ENCODE measurements at places on chromosomes 6 and 20.
A peak's percentile ranks its signal among the peaks of the same experiment; 100 is the strongest.

GRCh38 chr6:8064638-8065518 is 689 bp upstream of the BLOC1S5 start:
- no peak for DNase-seq

GRCh38 chr6:4924661-4925271 is 79.1 kb downstream of the RPP40 start:
- DNase-seq, result no peak

- DNase-seq, result no peak
Observed at GRCh38 chr20:7371518-7372163, 568.6 kb downstream of the HAO1 start.

DNA sequence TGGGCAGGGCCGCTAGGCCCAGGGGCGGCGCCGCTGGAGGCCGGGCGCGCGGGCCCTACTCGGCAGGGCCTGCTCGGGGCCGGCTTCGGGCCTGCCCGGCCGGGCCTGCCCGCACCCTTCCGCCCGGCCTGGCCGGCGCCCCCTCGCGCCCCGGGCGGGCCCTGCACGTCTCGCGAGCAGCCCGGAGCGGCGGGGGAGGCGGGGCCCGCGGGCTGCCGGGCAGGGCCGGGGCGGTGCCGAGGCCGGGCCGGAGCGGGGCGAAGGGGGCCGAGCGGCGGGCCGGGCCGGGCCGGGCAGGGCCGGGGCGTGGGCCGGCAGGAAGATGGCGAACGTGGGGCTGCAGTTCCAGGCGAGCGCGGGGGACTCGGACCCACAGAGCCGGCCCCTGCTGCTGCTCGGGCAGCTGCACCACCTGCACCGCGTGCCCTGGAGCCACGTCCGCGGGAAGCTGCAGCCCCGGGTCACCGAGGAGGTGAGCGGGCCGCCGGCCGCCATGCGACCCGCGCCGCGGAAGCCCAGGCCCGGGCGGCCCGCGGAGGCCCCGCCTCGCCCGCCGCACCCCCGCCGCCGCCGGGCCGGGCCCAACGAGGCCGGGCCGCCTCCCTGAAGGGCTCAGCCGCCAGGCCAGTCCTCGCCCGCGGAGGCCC is at the start of gene NPEPL1:
Gene NPEPL1 (plus strand): TSS at position 222 of the 647 bp plus-strand sequence. CDS start 101 bp downstream, at position 323.
- DNase-seq, result peak; percentile 92

GRCh38 chr20:37627060-37627766 is 66.6 kb upstream of the CTNNBL1 start:
- peak; percentile 61 for DNase-seq

DNA sequence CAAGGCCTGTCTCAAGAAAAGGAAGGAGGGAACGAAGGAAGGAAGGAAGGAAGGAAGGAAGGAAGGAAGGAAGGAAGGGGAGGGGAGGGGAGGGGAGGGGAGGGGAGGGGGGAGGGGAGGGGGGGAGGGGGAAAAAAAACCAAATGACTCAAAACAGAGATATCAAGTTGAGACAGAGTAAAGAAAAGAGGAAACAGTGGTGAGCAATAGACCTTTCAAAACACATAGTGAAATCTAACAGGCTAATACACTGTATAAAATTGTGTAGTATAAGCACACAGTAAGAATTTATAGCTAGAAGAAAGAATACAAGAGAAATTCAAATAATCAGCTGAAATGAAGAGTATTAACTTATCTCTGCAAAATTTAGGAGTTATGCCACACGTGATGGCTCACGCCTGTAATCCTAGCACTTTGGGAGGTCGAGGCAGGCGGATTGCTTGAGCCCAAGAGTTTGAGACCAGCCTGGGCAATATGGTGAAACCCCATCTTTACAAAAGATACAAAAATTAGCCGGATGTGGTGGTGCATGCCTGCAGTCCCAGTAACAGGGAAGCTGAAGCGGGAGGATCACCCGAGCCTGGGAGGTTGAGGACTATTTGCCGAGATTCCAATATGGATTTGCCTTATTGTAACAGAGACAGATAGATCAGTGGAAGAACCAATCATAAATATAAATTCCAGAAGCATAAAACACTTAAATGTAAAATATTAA is 123.2 kb downstream of the PRND start:
- DNase-seq, result no peak

- DNase-seq, result no peak
Observed at GRCh38 chr6:30683183-30683979, 3.1 kb downstream of the PPP1R18 start.

DNA sequence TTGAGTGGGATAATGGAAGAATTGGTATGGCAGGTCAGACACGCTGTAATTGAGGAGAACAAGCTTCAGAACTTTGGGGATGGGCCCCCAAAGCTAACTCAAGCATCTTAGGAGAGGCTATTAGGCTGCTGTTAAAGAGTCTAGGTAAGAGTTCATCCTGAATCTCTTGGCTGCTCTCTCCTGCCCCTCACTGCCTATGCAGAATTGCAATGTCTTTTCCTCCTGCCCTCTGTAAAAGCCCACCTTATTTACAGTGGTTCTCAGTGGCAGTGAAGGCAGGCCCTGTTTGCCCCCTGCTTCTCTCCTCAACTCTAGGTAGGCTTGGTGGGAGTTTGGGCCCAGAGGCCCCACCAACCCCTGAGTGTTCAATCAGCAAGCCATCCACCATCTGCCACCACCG is 55.0 kb downstream of the LYRM2 start:
- DNase-seq, result no peak

DNA sequence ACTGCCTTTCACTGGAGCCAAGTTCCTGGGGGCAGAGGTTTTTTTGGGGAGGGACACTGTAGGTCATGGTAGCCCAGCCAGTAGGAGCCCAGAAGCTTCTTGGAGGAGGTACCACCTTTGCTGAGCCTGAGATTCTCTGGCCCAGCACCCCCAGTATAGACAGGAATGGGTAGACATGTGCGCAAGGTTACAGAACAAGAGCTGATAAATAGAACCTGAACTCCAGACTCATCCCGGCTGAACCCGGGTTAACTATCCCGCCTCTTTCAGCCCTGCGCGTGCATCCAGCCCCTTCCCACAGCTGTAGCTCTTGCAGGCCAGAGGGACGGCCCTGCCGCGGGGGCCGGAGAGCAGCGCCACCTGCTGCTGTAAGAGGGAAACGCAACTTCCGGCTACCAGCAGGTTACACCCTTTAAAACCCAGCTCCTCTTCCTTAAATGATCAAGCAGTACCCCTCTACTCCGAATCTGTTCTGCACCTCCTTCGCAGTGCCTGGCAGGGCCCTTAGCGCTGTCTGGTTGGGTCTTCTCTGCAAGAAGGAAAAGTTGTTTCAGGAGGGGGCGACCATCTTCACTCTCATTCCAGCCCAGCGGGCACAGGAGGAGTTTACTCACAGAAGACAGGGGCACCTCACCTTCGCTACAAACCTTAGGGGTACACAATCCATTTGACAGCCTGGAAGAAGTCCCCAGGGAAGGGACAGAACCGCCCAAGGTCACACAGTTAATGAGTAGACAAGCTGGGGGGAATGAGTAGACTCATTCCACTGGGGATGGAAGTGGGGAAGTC is 7.5 kb downstream of the SRXN1 start:
- peak; percentile 83 for DNase-seq

GRCh38 chr6:85364344-85364743 is 85.5 kb upstream of the NT5E start:
- peak; percentile 43 for DNase-seq

DNA sequence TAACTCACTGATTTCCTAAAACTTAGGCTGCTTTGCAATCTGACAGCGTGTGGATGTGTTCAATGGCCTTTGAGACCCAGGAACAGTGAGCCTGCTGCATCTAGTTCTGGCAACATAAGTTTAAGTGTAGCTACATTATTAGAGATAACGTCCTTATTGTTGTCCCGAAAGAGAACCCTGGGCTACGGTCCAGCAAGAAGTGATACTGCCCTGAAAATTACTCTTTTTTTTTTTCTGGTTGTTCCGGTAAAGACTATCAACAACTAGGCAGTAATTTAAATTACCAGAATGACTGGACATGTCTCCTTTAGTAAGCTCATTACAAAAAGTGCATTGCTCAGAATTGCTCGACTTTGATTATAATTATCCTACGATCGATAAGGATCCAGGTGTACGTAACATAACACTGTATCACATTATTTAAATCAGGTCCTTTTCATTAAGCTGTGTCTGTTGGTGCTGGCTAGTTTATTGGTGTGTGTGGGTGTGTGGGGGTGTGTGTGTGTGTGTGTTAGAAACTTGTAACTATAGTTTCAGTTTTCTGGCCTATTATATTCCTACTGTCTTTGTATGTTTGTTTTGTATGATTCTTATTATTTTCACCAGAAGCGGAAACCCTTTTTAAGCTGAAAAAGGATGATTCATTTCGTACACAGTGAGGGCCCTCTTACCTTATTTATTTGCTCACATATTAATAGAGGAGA is 3.0 kb downstream of the TSHZ2 start:
- no peak for DNase-seq

GRCh38 chr6:27872642-27873020 is 39.6 kb downstream of the OR2B2 start:
- DNase-seq, result no peak

GRCh38 chr20:63026582-63027165 is 19.9 kb upstream of the BHLHE23 start:
- no peak for DNase-seq

DNA sequence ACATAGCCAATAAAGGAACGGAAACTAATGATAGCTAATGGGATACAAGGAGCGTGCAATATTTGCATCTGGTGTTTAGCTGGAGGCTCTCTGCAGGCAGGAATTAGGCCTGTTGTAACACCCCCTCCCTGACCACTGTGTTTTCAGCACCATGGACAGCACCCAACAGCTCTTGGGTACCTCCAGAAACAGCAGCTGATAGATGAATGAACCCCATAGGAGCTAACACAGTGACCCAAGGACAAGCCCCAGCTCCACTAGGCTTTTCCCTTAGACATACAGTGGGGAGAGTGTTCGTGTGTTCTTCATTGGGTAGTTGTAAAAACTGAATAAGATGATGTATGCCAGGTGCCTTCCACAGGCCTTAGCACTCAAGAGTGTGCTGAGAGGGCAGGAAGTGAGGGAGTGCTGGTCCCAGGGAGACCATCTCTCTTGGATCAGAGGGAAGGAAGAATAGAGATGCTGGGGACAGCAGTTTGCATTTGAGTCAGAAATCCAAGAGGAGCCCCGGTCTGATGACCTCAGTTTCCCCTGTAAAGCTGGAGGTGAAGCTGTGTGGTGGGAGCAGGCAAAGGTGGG is 161.3 kb downstream of the PHACTR3 start:
- DNase-seq, result peak; percentile 20

DNA sequence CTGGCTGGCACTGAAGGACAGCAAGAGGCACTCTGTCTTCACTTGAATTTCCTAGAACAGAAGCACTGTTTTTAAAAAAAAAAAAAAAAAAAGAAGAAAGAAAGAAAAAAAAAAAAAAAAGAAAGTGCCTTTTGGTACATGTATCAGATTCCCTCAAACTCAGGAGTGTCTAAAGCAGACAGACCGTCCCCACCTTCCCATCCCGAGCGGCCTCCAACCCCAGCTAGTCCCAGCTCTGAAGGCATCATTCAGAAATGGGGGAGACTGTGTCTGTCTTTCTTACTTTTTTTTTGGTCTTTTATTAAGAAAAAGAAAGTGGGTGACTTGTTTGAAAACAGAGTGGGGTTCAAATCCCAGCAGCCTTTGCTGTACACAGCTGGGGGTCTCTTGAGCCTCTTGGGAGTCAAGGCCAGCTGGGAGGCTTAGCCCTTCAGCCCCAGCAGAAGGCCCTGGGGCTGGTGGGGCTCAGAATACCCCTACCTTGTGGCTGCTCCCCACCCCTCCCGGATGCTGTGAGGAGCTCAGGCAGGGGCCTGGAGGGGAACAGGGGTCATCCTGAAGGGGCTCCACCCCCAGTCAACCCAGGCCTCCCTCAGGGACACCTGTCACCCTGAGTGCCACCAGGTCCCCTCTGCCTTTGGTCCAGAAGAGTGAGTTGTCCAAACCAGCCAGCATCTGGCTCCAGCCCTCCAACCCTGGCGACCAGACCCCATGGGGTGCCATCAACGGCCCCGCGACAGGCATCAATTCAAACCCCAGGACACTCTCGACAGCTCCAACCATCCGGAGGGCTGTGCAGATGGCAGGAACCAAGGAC is 128.3 kb downstream of the TAF4 start:
- DNase-seq, result no peak

DNA sequence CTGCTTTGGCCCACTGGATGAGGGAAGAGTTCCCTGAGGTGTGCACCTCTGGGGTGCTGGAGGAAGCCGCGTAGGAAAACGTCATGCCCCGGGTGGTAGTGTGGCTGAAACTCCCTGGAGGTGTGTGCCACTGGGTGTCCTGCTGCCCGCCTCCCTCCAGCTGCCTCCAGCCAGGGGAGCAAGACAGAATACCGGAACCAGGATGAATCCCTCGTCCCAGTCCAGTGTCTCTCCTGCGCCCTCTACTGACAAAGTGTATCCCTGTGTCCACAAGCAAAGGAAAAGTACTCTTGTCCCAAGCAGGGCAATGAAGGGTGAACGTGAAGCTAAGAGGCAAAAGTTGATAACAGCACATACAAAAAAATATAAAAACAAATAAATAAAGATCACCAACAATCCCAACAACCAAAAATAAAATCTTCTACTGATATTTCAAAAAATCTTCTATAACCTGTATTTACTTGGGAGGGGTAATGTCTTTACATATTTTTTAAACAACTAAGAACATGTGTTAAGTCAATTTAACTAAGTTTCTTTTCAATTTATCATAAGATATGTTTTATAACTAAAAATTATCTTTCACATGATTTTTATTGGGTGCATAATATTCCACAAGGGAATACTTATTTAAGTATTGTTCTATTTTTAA is 437.6 kb downstream of the MAFB start:
- peak; percentile 58 for DNase-seq

- DNase-seq, result no peak
Observed at GRCh38 chr6:121595646-121596045, 160.2 kb downstream of the GJA1 start.

DNA sequence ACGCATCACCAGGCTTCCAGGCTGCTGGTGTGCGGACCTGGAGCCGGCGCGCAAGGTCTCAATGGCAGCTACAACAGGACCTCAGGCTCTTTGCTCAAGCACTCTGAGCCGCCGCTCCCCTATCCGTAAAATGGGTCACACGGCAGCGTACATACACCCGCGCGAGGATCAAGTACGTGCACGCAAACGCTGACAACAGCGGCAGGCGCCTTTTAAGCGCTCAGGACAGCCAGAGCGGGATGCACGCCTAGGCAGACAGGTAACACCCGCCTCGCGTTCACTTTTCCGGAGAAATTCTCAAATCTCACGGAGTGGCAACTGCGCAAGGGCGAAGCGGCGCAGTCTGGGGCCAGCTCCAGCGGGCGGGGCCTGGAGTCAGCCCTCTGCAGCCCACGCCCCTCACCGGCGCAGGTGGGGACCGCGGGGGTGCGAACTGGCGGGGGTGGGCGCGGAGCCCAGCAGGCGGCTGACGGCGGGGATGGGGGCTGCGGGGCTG is 535 bp downstream of the EXOC2 start:
- peak; percentile 36 for DNase-seq

- DNase-seq, result peak; percentile 78
Observed at GRCh38 chr6:36340618-36341454, 4.1 kb upstream of the BNIP5 start.

Data from AG08395 (cell line).